Aortic smooth muscle cell (primary cell): ENCODE measurements at places on chromosomes 6 and 20. TPM values are rescaled to one million over a fixed set of nuclear protein-coding genes. Genes with fewer than 3 reads are reported as not detected.

SAPCD1 gene
- 1.8 and 1.9 TPM in 2 replicates for total RNA-seq

OTOR gene
- total RNA-seq: not detected in 2 replicates

CD83 gene
- 0.12 and 0.40 TPM in 2 replicates for total RNA-seq

MOG gene
- not detected in 2 replicates for total RNA-seq

SLC18B1 gene
- 10.4 and 15.4 TPM in 2 replicates for total RNA-seq

PXDC1 gene
- total RNA-seq: 49.0 and 49.4 TPM in 2 replicates

BEND6 gene
- 11.8 and 14.5 TPM in 2 replicates for total RNA-seq

ALDH8A1 gene
- 0.50 and 0.92 TPM in 2 replicates for total RNA-seq

SLC12A5 gene
- 0.06 TPM in 1 of 2 replicates, not detected in the other for total RNA-seq

EFCAB8 gene
- total RNA-seq: 0.13 and 0.50 TPM in 2 replicates

MRAP2 gene
- 1.3 and 1.5 TPM in 2 replicates for total RNA-seq

MYCT1 gene
- 3.7 and 4.1 TPM in 2 replicates for total RNA-seq

NDUFAF5 gene
- 13.2 and 17.2 TPM in 2 replicates for total RNA-seq

MCCD1 gene
- not detected in 2 replicates for total RNA-seq
